Lung (tissue), 17 donors: ENCODE measurements at places on chromosomes 3 and 15. TPM values are rescaled to one million over a fixed set of nuclear protein-coding genes. Genes with fewer than 3 reads are reported as not detected.

The GRIP2 gene
- 0.05 TPM for polyA plus RNA-seq

The PP2D1 gene
- not detected for polyA plus RNA-seq

- H3K4me1 ChIP-seq: no peaks in the 10 kb centered on the region
- no peaks in the 10 kb centered on the region for H3K36me3 ChIP-seq
- no peak for DNase-seq
- H3K27ac ChIP-seq: no peak overlapping the region
- H3K4me3 ChIP-seq: no peak overlapping the region
Observed at GRCh38 chr15:97745481-97746071, 214.9 kb upstream of the ARRDC4 start.

DNA sequence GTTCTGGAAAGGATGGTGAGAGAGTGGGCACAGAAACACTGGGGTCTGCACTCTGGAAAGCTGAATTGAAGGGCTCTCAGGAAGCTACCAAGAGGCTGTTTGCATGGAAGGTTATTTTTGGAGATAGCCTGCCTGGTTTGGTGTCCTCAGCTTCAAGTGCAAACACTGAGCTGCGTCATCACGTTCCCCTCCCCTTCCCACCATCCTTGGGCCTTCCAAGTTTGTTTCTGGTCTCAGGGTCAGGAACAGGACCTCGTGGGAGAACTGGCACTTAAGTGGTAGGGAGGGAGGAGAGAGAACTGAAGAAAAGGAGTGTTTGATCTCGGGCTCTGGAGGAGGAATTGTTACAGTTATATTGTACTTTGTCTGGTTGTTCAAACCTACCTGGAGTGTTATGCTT is 10.6 kb downstream of the ST6GAL1 start:
- peak; percentile 41 for DNase-seq
- H3K27ac ChIP-seq: peak overlapping the region; percentile 46
- H3K27me3 ChIP-seq: no peaks in the 10 kb centered on the region
- H3K4me3 ChIP-seq: no peak overlapping the region

- H3K4me1 ChIP-seq: no peaks in the 10 kb centered on the region
- H3K36me3 ChIP-seq: no peaks in the 10 kb centered on the region
- H3K27me3 ChIP-seq: no peaks in the 10 kb centered on the region
- H3K27ac ChIP-seq: no peak overlapping the region
- no peak for DNase-seq
Observed at GRCh38 chr3:74722211-74722610, 107.8 kb upstream of the CNTN3 start.

- H3K27me3 ChIP-seq: no peaks in the 10 kb centered on the region
- no peaks in the 10 kb centered on the region for H3K36me3 ChIP-seq
- no peak overlapping the region for H3K27ac ChIP-seq
Observed at GRCh38 chr3:184470551-184470950, 90.7 kb downstream of the CHRD start.
